Stimulated activated CD4-positive, alpha-beta T cell treated with anti-CD3 and anti-CD28 coated beads, Interleukin-4, amount 100 ng/mL, for 4 hours (primary cell): ENCODE measurements at places on chromosomes 1 and 21.

DNA sequence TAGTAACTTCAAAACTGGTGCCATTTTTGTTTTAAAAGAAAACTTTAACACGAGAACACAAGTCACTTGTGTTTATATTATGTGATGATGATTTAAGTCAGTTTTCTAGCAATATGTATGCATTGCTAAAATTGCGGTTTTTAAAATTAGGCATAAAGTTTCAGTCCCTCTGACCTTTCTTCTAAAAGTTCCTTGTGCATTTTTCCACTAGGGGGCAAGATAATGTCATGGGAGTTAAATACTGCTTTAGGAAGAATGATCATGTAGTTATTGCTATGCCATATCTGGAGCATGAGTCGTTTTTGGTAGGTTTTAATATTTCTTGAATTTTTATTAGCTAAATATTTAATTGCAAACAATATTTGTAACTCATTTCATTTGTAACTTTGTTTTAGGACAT, 10.7 kb downstream of the CDC7 start:
- no peak for DNase-seq

DNA sequence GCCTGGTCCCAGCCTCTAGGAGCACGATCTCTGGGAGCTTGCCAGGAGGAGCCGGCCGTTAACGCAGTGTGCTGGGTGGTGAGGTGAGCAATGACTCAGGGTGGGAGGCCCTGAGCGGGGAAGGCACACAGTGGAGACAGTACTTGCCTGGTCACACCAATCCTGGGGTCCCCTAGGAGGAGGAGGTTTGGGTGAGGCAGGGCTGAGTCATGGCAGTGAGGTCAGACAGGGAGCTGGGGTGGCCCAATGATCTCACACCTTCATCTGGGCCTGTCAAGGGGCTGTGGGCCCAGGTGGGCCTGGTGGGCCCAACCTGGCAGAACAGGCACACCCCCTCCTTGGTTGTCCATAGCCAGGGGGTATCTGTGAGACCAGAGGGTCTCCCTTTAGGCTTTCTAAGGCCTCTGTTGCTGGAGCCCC, 8.6 kb upstream of the EDN2 start:
- DNase-seq: no peak

GRCh38 chr21:44710756-44711326, 531 bp downstream of the TSPEAR start:
- DNase-seq: no peak

DNA sequence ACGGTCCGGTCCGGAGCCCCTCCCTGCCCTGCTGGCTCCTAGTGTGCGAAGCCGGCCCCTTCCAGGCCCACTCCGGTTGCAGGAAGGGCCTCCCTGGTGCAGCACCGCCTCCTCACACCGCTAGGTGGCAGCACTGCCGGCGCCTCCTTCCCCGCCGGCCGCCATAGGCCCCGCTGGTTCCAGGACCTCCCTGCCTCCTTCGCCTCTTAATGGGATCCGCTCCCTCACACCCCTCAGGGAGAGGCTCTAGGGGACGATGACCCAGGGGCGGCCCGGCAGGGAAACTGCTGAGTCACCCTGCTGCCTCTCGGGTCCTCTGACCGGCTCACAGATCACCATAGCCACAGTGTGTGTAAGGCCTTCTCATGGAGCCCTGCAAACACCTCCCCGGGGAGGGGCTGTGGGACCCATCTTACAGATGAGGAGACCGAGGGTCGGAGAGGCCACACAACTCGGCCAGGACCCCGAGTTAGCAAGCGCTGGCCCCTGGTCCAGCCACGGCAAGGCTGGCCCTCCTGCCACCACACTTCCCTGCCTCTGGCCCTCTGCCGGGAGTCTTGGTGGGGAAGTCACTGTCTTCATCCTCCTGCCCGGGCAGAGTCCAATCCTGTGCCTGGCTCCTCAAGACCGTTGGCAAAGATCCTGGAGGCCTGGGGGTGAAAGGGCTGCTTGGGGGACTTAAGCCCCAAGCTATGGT, 1.6 kb upstream of the AJAP1 start:
- DNase-seq: peak; percentile 40

- no peak for DNase-seq
Measured at GRCh38 chr1:31795801-31796621, 19.8 kb downstream of the SPOCD1 start.

DNA sequence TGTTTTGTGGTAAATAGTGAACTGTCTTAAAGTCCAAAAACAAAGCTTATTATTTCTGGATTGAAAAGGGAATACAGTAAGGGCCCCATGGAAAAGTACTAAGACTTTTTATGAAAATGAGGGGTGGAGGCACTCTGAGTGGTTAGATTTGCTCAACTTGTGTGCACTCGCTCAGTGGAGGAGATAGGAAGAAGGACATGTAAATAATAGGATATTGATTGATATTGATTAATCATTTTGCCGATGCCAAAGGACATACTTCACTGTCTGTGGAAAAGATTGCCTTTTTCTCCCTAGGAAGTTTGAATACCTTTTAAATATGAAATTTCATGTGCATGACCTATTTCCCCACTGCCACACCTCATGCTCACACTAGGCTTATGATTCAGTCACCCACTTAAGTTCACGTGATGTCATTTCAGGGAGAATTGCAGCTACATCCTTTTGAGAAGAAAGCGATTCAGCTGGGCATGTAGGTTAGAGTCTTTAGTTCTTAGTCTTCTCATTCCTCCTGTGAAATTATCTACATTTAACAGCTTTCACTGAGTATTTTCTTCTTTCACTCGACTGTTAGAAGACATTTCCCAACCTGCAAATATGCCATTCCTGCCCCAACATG, 5.0 kb downstream of the MTR start:
- no peak for DNase-seq

- no peak for DNase-seq
Measured at GRCh38 chr1:187229496-187229895, 400.7 kb downstream of the PLA2G4A start.
